GM12865 (cell line): ENCODE measurements at places on chromosomes 5 and 9.
A peak's percentile ranks its signal among the peaks of the same experiment; 100 is the strongest.

DNA sequence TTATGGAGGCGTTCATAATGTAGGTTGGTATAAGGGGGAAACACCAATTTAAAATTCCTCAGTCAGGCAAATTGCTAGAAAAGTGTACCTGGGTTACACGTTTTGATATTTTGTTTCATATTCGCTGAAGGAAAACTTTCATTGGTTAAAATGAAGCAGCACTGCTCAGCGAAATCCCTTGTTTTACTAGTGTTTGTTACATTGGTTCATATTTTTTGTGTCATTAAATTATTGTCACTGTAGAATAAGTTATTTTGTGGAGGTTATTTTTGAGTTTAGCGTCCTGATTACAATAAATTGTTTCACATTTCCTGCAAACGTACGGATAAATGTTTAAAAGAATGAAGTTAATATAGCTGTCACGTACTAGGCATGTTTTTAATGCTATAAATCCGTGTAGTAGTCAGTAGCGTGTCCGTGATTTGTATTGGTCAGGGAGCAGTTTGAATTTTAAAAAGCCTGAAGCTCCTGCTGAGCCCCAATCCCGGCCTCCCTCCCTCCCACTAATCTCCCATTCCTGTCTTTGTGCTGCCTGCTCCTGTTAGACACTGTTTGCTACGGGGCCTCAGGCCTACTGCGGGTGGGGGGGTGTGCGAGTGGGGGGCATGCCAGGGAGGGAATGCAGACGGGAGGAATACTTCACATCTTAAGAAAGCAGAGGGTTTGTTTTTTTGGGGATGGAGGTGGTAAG, 2.0 kb downstream of the NIPBL start:
- no peak for DNase-seq

DNA sequence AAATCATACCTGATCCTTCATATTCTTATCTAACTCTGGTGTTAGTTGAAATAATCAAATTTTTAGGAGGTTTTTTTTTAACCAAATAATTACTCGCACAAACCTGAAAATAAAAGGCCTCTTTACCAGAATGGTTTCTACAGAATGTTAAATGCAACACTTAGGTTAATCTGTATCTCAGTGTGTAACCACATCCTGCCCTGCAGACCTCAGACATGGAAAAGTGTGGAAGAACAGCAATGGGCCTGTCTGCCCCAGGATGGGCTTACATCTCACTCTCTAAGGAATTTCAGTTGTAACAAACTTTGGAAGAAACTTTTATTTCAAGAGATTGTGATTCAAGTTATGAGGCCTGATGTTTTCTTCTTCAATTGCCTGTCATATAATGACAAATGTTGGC, 32.5 kb upstream of the MIER3 start:
- no peak for DNase-seq

DNA sequence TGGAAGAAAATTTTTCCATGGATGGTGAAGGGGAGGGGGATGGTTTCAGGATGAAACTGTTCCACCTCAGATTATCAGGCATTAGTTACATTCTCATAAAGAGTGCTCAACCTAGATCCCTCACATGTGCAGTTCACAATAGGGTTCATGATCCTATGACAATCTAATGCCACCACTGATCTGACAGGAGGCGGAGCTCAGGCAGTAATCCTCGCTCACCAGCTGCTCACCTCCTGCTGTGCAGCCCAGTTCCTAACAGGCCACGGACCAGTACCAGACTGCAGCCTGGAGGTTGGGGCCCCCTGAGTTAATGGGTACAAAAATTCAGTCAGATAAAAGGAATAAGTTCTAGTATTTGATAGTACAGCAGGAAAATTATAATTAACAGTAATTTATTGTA, 337.2 kb downstream of the NPR3 start:
- no peak for DNase-seq

DNA sequence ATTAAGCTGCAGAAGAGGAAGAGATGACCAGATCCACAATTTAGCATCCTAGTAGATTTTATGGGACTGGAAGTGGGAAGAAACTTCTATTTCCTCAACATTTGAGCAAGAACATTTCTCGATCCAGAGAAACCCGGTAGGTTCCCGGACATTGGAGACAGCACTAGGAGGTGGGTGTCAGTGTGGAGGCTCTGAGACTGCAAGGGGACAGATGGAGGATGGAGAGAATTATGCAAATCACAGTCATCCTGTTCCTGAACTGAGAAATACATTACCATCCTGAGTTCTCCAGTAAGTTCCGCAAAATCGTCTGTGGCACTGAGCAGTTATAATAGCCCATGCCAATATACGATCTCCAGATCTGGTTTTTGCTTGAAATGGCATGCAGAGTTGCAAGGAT, 25.6 kb downstream of the GLDC start:
- no peak for DNase-seq

- DNase-seq: peak; percentile 21
These were observed 52.2 kb downstream of the PCDH1 start for GRCh38 chr5:141825791-141826560.

DNA sequence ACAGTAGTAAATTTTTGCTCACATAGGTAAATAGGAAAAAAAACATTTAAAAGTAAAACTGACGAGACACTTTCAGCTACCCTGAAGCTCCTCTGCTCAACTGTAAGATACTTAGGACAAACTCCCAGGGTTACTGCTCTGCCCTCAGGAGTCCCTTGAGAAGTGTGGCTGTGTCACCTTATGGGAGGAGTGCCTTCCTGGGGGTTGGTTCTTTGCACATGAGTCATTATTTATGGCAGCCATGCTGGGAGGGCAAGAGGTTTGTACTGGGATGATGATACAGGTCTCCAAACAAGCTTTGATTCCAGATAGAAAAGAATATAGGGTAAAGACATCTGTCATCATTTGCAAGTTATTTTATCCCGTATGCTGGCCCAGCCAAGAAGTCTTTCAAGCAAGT, 45.9 kb downstream of the TTC1 start:
- DNase-seq: no peak

DNA sequence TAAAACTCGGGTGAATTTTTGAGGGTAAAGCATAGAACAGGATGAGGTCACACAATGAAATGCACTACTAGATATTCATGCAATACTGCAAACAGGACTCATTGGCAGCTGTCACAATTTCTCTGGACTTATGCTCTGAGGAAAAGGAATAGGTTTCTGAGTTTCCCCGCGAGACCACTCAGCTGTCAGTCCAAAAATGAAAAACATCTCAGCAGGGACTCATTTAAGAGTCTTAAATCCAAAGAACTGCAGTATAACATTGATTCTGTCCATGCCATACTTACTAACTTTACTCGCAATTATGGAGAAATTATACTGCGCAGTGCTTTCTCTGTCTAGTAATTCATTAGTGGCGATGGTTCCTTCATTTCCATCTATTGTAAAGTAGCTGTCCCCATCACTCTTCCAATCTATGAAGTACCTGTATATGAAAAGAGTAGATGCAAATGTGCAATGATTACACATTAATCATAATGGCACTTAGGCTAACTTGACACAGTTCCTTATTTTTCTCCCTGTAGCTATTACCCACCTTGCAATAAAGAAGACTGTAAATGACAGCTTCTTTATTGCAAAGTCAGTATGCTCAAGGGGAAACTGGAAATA, 1070.0 kb downstream of the CDH12 start:
- DNase-seq: no peak

DNA sequence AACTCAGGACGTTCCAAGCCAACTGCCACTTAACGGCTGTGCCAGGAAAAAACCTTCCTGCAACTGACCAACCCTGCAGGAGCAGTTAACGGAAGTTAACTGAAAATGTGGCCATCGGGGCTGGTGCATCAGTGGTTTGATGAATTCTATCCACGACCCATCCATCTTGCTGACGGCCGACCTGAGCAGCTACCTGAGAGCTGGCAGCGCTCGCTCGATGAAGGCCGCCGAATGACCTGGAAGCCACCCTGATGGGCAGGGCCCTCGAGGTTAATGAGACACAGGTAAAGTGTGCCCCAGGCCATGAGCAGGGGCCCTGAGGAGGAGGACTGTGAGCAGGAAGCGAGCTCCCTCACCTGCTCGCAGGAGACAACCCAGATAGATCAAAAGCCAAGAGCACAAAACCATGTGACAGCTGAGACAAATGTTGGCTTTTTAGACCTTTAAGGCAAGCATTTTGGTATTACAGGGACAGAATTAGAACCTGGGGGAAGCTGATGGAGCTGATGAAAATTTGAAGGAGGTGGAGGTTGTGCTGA, 35.3 kb upstream of the FLT4 start:
- no peak for DNase-seq

- DNase-seq: no peak
These were observed 29.6 kb downstream of the EHMT1 start for GRCh38 chr9:137648396-137648795.

DNA sequence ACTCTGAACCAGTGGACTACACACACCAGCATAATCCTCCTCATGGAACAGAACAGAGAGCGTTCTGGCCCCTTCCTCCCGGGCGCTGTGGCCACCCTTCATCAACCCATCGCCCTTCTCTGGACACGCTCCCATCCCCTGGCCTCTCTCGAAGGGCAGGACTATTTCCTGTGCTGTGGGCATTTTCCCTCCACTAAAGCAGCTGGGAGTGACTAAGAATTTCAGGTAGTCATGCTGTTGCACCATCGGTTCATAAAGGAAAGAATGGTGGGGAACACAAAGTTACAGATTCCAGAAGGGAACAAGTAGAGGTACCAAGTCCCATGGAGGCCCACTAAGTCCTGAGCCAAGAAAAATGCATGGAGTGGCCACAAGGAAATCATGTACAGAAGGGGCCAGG, 68.6 kb downstream of the EPB41L4B start:
- no peak for DNase-seq

- no peak for DNase-seq
These were observed 255.9 kb downstream of the PSAT1 start for GRCh38 chr9:78552802-78553201.

DNA sequence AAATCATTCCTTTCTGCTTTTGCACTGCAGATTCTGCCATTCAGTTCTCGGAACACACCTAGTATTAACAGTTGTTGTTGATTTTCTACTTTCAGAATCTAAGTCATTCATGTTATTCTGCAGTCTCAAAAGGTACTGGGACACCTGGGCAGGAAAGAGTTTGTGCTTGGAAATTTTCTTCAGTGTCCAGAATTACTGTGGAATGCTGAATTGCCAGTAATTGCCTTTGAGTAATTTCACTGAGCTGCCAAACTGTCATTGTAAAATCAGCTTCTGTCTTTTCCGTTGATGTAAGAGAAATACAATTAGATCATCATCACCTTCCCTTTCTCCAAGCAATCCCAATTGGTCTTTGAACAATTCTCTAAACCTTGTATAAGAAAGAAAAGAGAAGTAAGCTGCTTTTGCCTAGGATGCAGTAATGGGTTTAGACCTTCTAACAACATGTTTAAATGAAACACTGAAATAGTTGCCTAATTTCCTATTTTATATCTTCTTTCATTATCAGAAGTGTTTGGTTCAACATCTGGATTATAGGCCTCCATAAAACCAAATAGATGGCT, 75.7 kb upstream of the TGFBR1 start:
- DNase-seq: no peak

GRCh38 chr9:133155156-133155555, 8.6 kb downstream of the GBGT1 start:
- DNase-seq: no peak

DNA sequence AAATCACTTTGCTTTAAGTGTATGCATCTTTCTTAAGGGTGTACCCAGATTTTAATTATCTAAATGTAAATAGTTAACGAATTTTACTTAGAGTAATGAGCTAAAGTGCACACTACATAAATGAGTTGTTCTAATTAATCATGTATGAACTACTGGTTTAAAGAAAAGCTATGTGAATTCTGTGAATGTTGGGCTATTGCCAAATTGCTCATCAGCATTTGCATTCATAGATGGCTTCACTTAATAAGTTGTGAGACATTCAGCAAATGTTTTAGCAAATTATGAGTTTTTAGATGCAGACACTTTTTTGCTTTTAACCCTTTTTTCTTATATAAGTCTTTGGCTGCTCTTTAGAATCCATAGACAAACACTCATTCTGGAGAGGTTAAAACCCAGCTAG, 175.7 kb downstream of the PBX3 start:
- DNase-seq: no peak

DNA sequence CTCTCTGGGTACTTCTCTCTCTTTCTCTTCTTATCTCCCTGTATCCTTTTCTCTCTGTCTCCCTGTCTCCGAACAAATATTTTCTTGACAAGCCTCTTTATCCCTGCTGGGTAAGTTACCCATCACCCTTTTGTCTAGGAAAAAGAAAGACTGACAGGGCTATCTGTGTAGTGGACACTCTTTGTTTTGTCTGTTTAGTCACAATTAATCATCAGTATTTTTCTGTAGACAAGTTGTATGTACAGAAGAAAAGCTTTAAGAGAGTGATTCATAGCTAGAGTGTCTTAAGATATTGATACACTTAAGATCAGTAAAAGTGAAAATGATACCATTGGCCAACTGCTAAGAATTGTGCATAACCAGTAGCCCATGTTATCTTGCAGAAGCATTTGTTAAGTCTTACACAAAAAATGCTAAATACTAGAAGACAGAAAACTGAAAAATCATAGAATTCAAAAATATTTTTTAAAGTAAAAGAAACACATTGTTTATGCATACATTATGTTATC, 1043.8 kb upstream of the EDIL3 start:
- no peak for DNase-seq

DNA sequence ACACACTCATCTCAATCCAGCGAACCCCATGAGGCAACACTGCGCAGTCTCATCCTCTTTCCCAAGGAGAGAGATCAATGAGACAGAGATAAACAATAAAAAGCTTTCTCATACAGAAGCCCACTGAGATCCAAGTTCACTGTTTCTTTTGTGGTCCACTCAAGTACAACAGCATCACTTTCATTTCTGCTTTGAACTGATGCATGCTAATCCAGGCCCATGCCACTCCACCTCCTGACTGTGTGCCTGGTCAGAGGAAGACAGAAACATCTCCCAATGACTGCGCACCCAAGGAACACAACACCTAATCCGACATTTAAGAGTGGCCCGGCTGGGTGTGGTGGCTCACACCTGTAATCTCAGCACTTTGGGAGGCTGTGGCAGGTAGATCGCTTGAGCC, 104.0 kb downstream of the SERINC5 start:
- no peak for DNase-seq

DNA sequence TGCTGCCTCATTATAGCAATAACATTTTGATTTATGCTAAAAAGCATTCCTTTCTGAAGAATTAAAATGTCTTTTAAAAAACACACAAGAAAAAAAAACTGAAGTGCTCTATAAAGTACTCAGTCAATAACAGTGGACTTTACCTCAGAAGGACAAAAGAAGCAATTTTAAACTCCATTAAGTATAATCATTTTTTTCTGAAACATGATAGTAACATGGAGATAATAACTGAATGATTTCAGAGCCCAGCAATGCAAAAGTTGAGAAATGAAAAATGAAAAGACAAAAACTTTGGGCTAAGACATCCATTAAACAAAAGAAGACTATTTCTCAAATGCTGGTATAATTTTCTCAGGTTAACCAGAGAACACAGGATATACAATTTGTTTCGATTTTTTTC, 78.7 kb downstream of the RFX3 start:
- no peak for DNase-seq

GRCh38 chr9:131405858-131406537, 12.1 kb downstream of the PRRC2B start:
- no peak for DNase-seq
